ENCODE measurements at places on chromosomes 7 and 10.

GRCh38 chr7:114765331-114766040, 156.4 kb upstream of the MDFIC start:
- DNase-seq = no peak

DNA sequence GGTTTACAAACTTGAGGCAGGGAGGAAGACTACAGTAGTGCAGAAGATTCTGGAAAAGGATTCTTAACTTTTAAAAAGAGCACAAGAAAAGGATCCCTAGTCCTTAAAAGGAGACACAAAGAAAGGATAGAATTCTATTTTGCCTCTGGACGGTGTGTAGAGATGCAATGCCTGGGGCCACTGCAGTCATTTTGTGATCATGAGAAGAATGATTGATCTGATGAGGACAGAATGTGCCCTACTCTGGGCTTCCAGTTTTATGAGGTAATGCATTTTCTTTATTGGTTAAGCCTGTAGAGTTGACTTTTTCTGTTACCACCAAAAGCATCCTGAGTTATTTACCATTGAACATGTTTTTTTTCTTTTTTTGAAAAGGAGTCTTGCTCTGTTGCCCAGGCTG, 28.3 kb upstream of the UCMA start:
- no peak for DNase-seq

DNA sequence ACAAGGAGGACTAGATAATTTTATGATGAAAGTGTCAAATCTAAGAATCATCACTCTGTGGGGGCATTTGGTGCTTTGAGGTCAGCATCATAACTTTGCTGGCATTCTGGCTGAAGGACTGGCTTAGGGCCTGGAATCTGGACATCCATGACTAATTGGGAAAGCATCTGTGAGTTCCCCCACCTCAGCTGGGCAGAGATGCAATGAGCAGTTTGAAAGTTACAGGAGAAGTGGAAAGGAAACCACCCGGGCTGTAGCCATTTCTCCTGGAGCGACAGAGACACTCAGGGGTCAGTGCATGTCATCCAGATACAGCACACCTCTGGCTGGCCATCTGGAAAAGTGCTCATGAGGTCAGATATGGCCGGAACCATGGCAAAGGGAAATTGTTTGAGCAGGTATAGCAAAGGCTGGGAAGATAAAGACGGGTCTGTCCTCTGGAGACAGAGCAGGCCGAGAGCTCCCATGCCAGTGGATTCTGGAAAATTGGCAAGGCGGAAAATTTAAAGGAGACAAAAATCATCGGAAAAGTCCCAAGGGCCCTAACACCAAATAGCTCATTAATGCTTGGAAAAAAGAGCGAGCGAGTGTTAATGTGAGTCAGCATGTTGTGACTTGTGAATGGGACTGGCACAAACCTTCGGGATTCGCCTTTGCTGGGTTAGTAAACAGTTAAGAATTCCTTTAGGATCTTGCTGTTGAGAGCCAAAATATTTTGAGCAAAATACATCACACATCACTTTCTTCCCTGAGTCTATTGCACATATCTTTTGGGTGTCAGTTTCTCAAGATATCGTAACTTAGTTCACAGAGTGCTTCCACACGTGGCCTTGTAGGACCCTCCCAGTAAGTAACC, 188.4 kb upstream of the AGK start:
- no peak for DNase-seq

DNA sequence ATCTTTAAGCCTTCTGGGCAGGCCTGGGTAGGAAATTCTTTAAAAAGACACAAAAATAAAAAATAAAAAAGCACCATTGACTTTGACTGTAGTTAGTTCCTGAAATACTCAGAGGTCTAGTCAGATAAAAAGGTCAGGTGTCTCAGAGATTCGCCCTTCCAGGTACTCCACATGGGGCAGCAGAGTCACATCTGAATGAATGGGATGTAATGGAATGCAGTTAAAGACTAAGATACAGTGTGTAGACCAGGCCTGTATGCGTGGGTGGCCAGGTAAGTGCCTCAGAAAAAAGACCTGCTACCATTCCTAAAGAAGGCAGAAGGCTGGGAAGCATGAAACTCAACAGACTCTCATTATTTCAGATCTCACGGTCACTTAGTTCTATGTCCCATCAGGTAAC, 68.6 kb upstream of the SEM1 start:
- DNase-seq = no peak

GRCh38 chr10:128373071-128373749, 247.0 kb upstream of the MKI67 start:
- DNase-seq = no peak

DNA sequence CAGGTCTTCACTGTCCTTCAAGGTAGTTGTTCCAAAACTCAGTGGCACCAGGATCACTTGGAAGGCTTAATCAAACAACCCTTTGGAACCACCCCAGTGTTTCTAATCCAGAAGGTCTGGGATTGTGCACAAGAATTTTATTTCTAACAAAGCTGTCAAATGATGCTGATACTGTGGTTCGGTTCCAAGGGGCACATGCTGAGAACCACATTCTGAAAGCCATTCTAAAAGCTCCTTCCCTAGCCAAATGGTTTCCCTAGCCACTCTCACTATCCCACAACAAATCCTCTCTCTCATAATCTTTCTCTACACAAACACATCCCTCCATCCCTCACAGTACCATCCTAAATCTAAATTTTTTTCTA, 52.1 kb downstream of the MACC1 start:
- DNase-seq = no peak

DNA sequence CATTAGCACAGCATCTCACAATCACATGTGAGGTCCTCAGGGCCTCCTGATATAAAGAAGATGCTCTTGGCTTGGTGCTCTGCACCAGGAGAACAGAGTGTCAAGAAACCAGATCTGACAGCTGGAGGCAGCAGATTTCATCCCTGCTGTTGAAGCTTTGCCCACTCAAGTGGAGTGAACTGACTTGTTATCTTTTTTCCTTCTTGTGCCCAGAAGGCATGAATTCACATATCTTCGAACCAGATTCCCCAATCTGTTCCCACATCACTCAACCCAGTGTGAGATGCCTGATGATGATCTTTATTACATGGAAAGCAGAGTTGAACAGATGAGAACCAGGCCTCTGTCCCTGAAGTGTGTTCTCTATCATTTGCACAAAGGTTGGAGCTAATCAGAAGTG, 521.0 kb downstream of the SORCS1 start:
- no peak for DNase-seq

Data from neural crest cell (in vitro differentiated cells).